Subcutaneous adipose tissue (tissue), 4 donors: ENCODE measurements at places on chromosomes 4 and X. TPM values are rescaled to one million over a fixed set of nuclear protein-coding genes. Genes with fewer than 3 reads are reported as not detected.

Gene PRDM5
- total RNA-seq = 15.4 TPM

Gene NPY2R
- 0.34 TPM for total RNA-seq

Gene CCSER1
- total RNA-seq = 8.0 TPM

Gene SASH3
- 16.1 TPM for total RNA-seq

Gene ESX1
- total RNA-seq = not detected

Gene NRK
- 0.22 TPM for total RNA-seq

Gene YTHDC1
- 58.8 TPM for total RNA-seq

Gene TLR1
- total RNA-seq = 27.5 TPM

Gene AADAT
- total RNA-seq = 4.1 TPM
